ENCODE measurements at places on chromosomes 3 and 15.

- no peak for DNase-seq
These were observed 26.8 kb downstream of the PAQR5 start for GRCh38 chr15:69325456-69325971.

- DNase-seq = peak; percentile 53
These were observed 10.9 kb downstream of the CHCHD6 start for GRCh38 chr3:126714921-126715320.

DNA sequence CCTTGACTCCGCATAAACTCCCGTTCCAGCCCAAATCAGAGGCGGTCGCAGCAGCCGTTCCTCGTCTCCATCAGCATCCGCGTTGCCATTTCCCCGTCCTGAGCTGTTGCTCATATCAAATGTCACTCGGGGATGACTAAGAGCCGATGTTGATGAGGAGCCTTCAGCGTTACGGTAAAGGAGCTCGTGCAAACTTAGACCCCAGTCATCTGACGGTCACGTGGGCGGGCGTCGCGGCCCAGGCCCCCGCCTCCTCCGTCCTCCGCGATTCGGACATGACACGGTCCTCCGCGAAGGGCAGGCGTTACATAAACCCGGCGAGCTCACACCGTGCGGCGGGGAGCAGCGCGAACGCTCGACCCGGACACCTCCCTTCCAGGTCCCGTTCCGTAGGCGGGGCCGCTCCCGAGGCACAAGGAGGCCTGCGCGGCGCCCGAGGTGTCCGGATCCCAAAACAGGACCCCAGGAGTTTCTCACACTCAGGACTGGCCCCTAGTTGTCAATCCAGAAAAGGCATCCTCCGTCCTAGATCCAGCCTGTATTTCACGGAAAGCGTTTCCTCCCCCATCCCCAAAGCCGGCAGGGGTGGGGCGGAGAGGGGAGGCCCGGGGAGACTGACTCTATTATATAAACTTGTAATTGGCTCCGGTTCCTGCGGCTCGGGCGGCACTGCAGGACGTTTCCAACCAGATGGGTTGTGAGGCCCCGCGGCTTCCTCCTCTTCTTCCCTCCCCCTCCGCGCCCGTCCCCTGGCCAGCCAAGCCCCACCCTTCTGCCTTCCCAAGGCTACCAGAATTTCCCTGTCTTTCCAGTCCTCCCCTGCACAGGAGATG lies 100.0 kb upstream of the IGF1R start:
- peak; percentile 64 for DNase-seq

DNA sequence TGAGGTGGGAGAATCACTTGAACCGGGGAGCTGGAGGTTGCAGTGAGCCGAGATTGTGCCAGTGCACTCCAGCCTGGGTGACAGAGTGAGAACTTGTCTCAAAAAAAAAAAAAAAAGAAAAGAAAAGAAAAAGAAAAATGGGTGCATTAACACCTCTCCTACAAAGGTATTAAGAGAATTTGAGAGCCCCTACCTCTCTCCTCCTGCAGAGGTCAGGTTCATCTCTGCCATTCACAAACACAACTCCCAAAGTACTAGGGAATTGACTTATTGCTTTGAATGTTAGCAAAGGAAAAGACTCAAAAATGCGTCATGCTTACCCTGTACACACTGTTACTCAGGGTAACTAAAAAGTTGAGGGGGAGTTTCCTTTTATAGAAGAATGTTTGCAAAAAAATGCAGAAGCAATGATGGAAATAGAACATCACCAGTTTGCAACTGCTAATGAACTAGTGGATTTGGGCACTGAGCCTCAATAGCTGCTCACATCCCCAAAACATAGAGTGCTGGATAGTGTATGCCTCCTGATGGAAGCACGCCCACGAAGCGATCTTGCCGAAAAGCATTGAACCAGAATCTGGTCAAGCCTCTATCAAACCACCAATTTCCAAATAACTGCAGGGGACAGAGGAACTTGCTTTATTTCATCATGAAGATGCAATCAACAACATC lies 15.5 kb upstream of the LYZL4 start:
- no peak for DNase-seq

GRCh38 chr3:117548600-117548999 lies 839.0 kb downstream of the TUSC7 start:
- no peak for DNase-seq

DNA sequence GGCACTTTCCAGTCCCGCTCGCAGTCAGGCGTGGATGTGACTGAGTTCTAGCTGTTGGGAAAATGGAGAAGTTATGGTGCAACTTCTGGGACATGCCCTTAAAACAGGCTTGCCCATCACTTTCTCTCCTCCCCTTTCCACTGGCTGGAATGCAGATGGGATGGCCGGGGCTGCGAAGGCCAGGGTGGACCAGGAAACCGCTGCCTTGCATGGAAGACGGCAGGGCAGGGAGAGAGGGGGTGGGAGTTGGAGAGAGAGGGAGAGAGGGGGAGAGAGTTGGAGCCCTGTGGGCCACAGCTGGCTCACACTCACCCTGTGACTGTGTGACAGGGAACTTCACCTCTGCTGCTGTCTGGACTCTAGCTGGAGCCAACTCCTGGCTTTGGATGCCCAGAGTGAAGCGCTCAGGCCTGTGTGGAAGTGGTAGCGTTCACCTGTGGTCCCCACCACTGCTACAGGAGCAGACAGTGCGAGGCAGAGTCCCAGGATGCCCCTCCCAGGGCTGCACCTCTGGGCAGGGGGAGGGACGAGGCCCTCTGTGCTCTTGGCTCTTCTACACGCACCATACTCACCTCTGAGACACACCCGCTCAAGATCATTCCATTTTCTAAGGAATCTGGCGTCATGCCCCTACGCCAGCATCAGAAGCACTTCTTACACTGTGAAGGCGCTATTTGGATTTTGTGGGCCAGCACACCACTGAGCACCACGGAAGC lies 36.6 kb downstream of the KLHL25 start:
- no peak for DNase-seq

DNA sequence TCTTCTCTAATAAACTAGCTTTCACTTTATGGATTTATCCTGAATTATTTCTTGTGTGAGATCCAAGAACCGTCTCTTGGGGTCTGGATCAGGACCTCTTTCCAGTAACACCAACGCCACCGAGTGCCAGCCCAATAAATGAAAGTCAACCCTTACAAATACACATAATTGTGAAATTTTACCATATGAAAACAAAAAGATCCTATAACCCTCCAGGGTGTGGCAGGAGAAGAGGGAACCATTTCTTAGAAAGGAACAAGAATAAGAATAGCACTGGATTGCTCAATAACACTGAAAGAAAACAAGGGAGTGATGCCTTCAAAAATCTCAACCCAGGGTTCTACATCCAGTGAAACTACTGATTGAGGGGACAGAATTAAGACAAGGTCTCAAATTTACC lies 51.6 kb upstream of the ACKR4 start:
- DNase-seq = no peak

DNA sequence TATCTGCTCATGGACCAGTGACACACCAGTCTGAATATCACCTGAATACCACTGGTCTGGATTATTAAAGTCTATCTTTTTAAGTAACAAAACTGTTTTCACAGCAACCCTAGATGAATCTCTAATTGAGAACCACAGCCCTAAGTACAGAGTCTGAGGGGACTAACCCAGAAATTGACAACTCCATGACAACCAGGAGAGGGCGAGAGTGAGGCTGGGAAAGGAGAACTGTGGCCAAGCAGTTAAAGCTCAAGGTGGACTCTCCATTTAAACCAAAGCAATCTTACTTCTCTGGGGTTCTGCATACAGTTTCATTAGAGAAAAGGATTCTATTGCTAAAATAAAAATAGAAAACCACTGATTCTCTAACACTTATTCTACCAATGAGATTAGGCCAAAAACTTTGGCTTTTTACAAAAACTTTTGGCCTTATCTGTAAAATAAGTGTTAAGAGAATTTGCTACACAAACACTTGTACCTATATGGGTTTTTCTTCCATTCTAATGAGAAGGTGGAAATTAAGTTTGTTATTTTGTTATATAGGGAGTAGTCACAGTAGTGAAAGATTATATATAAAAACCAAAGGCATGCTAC lies 11.4 kb downstream of the NEK10 start:
- DNase-seq = peak; percentile 39

DNA sequence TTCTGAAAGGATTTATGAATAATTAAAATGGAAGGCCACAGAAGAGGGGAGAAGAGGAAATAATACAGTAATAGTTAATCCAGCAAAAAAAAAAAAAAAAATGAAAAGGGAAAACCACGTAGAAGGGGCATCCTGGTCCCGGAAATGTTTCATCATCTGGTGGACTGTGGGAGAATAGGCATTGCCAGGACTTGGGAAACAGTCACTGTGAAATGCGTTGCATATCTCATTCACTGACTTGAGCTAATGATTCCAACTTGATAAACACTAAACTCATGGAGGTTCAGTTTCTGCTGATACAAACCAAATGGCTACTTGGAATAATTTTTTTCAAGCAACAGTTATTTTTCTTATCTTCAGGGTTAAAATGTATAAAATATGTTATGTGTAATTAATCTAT lies 3.2 kb downstream of the XCR1 start:
- DNase-seq = no peak

- no peak for DNase-seq
These were observed 22.7 kb downstream of the TMEM207 start for GRCh38 chr3:190426806-190427507.

GRCh38 chr3:73407577-73407976 lies 217.2 kb downstream of the PDZRN3 start:
- DNase-seq = no peak

- no peak for DNase-seq
These were observed 44.8 kb downstream of the TMEM40 start for GRCh38 chr3:12714278-12714677.

- DNase-seq = no peak
These were observed 91.6 kb downstream of the PPARG start for GRCh38 chr3:12380461-12380860.

DNA sequence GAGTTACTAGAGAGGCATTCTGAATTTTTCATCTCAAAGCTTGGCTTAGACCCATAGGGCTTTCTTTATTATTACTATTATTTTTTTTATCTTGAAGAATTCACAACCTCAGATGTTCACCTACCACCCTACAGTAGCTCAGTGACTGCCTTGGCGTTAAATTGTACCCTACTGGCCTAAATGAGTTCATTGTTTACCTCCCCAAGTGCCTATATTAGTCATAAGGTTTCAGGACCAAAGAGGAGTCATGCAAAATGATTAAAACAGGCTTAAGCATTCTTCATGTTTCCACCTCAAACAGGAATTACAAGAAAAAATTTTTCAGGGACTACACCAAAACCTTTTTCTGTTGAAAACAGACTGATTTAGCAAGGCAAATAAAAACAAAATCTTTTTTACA lies 751.5 kb downstream of the SQOR start:
- no peak for DNase-seq

- no peak for DNase-seq
These were observed 56.7 kb upstream of the BLM start for GRCh38 chr15:90660195-90660998.
